Activated naive CD4-positive, alpha-beta T cell treated with anti-CD3 and anti-CD28 coated beads, Interleukin-2, amount 50 U/mL, for 72 hours (primary cell): ENCODE measurements at places on chromosomes 7 and 10. TPM values are rescaled to one million over a fixed set of nuclear protein-coding genes. Genes with fewer than 3 reads are reported as not detected.

The ZNF804B gene
- not detected for total RNA-seq

The KCP gene
- 0.16 TPM for total RNA-seq

The NPY4R2 gene
- not detected for total RNA-seq

The FXYD4 gene
- total RNA-seq, result not detected

The CNTNAP2 gene
- total RNA-seq, result not detected

The NAT16 gene
- not detected for total RNA-seq

The FAM25A gene
- total RNA-seq, result not detected

The TYSND1 gene
- 15.4 TPM for total RNA-seq

The PRKAR2B gene
- total RNA-seq, result 0.71 TPM

The CDCA7L gene
- 81.0 TPM for total RNA-seq

The CNNM1 gene
- 2.2 TPM for total RNA-seq

The GPR141 gene
- total RNA-seq, result not detected

The CYP2C19 gene
- not detected for total RNA-seq

The PTF1A gene
- not detected for total RNA-seq
